ENCODE measurements at places on chromosomes 12 and 14.

- no peak for DNase-seq
These were observed 647.8 kb downstream of the TMEM121 start for GRCh38 chr14:106174206-106174605.

DNA sequence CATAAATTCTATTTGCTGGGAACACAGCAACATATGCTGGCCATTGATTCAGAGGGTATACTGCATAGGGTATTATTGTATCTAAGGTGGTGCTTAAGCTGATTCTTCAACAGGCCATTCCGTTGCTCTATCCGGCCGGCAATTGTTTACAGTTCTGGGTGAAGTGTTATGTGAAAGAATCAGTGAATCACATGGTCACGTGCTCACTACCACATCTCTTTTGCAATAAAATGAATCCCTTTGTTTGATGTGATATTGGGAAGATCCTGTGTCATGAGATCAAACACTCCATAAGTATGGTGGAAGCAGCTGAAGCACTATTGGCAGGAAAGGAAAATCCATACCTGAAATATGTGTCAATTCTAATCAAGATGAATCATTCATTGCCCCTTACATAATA, 7.6 kb upstream of the USP15 start:
- no peak for DNase-seq

DNA sequence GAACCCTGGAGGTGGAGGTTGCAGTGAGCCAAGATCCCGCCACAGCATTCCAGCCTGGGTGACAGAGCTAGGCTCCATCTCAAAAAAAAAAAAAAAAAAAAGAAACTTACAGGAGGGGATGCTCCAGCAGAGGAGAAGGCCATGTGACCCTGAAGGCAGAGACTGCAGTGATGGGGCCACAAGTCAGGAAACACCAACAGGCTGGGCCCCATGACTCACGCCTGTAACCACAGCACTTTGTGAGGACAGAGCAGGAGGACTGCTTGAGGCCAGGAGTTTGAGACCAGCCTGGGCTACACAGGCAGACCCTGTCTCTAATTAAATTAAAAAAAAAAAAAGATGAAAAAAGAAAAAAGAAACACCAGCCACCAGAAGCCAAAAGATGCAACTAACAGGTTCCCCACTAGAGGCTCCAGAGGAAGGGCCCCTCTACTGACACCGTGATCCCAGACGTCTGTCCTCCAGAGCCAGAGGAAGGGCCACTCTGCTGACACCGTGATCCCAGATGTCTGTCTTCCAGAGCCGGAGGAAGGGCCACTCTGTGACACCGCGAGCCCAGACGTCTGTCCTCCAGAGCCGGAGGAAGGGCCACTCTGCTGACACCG, 9.1 kb upstream of the GLT1D1 start:
- no peak for DNase-seq

DNA sequence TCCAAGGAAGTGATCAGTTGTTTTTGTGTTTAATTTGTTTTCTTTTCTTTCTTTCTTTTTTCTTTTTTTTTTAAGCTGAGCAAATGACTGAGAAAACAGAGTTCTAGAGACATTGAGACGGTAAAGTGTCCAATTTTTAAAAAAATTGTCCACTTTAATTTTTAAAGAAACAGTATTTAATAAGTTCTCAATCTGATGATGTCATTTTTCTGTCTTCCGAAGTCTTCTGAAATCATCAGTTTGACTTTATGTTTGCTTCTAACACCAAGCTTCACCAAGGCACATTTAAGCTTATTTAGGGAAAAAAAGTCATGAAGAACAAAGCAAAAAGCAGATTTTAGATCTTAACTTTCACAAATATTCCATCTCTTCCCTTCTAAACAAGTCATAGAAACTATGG, 63.4 kb upstream of the RTRAF start:
- DNase-seq: no peak

GRCh38 chr12:103547376-103547775, 39.7 kb upstream of the STAB2 start:
- DNase-seq: no peak

DNA sequence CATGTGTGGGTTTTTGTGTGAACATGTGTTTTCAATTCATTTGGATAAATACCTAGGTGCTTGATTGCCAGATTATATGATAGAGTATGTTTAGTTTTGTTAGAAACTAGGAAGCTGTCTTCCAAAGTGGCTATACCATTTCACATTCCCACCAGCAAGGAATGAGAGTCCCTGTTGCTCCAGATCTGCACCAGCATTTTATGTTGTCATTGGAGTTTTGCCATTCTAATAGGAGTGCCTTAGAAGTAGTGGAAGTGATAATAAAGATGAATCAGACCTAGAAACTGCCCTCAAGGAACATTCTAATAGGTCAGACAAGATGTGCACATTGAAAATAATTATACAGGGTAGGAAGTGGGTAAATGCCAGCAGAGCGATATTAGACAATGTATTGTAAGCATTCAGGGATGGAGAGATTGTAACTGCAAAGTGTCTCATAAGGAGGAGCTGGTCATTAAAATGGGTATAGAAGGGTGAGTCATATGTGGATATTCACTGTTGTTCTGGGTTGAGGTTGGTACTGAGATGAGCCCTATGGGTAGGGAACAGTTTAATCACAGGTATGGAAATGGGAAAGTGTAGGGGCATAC, 71.4 kb downstream of the MNAT1 start:
- no peak for DNase-seq

DNA sequence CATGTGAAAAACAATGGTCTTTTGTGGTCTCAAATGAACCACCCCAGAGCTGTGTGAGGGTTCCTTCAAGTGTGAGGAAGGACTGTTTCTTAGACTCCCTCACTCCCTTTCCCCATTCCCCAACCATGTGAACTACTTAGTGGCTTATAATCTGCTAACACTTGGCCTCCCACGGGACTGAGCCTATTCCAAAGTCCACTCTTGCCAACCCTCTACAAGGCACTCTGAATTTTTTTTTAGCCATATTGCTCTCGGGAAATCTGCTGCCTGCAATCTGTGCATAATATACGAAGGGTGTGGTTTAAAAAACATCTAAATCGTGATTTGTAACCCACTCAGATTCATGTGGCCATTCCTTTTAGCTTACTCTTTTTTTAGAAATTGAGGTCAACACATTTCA, 2.6 kb downstream of the SVOP start:
- no peak for DNase-seq

DNA sequence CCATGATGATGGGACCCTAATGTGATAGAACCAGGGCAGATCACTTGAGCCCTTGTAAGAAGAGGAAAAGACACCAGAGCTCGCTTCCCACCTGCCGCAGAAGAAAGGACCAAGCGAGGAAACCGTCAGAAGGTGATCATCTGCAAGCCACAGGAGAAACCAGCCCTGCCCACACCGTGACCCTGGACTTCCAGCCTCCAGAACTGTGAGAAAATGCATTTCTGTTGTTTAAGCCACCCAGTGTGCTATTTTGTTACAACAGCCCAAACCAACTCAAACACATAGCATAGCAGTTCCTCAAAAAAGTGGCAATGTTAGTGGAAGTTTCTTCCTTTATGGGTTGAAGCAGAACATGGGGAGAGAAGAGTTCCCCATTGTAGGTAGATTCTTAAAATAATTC, 107.9 kb upstream of the BCL2L14 start:
- no peak for DNase-seq

GRCh38 chr12:69068448-69068847, 135.5 kb upstream of the CPM start:
- no peak for DNase-seq

Data from activated T-cell treated with anti-CD3 and anti-CD28 coated beads for 48 hours (primary cell).